ENCODE measurements at places on chromosomes 13 and 19.

- DNase-seq, result no peak
Observed at GRCh38 chr13:80363890-80364503, 23.1 kb upstream of the SPRY2 start.

GRCh38 chr13:31824705-31825517 is 85.6 kb downstream of the RXFP2 start:
- no peak for DNase-seq

DNA sequence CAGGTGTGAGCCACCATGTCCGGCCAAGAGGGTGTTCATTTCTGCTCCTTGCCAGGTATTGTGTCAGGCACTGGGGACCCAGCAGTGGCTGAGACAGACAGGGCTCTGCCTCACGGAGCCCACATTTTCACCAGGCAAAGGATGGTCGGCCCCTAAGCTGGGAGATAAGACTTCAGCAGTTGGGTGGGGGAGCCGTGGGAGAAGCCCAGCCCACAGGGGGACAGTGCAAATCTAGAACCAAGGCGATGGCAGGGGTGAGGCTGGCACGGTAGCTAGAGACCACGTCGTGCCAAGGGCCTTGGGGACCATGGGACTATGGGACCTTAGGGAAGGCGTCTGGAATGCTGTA is 8.3 kb downstream of the LSR start:
- no peak for DNase-seq

- DNase-seq, result no peak
Observed at GRCh38 chr13:101346161-101346560, 70.1 kb downstream of the NALCN start.

DNA sequence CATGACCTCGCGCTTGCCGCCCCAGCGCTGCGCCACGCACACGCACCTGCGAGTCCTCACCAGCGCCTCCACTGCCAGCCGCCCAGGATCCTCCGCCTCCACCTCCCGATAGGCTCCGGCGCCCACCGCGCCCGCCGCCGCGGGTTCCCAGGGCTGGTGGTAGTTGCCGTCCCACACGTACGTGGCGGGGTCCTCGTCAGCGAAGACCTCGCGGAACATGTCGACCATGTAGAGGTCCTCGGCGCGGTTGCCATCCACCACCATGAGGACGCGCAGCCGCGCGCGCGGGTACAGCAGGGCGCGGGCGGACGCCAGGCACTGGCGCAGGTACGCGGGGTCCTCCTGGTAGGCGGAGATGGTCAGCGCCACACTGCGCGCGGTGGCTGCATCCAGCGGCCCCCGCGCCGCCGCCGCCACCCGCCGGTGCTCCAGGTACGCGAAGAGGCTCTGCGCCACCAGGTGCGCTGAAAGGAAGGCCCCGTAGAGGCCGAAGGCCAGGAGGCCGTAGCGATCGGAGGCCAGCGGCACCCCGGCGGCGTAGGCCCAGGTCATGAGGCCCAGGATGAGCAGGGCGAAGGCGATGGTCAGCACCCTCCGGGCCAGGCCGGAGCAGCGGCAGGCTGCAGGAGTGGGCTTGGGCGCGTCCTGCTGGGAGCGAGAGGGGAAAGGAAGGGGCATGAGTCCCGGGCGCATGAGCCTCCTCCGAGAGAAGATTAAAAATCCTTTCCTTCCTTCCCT is 4.4 kb downstream of the HAS1 start:
- no peak for DNase-seq

DNA sequence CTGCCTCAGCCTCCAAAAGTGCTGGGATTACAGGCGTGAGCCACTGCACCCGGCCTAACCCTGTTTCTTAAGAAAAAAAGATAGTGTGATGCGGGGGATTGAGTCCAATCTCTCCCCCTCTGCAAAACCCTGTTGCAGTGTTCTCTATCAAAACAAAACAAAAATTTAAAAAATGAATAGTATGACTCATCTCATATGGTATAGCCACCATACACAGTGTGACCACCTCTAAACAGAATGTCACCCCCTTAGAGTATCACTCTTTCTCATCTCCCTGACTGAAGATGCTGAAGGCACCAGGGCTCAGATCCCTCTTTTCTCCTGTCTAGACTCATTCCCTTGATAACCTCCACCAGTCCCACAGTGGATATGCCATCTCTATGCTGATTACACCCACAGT is 6.8 kb upstream of the ERF start:
- DNase-seq, result no peak

GRCh38 chr19:912181-913079 is 589 bp downstream of the R3HDM4 start:
- DNase-seq, result no peak

DNA sequence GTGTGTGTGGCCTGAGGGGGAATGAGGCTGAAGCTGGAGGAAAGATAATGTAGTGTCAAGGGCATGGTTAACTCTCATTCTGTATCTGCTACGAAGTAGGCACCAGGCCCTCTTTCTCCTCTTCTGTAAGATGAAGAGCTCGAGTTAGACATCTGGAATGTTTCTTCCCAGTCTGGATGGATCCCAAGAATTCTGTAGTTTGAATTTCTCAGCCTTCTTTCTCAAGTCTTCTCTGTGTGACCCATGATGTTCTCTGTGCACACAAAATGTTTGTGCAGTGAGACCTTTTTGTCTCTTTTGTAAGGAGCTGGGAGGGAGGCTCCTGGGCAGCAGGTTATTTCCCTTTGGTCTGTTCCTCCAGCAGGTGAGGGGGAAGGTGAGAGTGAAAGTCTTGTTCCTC is 13.7 kb downstream of the FGF9 start:
- no peak for DNase-seq

GRCh38 chr13:77384999-77385398 is 58.1 kb upstream of the MYCBP2 start:
- DNase-seq, result no peak

- DNase-seq, result no peak
Observed at GRCh38 chr19:13681509-13681908, 82.8 kb upstream of the MRI1 start.

DNA sequence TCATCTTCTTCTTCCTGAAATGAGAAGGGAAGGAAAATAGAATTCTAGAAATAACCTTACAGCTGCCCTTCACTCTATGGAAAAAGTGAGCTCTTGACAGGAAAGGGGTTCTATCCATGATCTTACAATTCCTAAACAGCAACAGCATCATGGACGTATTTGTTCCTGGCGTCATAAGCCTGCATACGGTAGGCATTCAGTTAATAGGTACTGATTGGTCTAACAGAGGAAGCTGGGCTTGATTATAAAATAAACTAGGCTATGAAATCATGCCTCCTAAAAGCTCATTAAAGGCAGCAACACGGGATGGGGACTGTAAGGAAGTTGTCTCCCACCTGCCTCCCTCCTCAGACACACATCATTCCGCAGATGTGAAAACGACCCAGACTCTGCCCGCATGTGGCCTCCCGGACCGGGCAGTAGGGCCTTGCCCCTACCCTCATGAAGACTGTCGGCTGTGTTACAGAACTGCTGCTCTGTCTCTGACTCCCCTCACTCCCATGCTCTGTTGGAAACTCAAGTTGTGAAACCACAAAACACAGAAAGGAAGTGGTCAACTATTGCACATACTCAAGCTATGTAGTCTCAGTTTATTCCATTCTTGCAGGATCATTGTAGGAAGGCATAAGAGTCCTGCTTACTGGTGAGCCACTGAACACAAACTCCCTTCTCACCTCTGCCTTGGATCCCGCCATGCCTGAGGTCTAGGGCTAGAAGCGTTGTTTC is 129.8 kb downstream of the DLEU7 start:
- DNase-seq, result no peak

DNA sequence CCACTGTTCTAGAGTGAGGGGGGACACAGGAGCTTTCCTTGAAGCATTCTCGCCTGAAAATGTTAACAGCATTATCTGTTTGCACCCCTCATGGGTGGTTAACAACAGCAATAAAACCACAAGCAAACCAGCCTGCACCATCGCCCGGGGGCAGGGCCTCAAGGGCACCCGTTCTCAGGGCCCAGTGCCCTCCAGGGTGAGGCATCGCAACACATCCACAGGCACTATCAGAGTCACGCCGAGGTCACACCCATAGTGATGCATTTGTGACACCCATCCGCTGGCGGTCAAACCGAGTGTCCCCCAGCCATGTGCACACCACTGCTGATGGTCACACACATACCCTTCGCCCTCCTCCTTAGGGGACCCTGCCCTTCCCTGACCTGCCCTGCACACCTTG is 4.6 kb downstream of the FUT5 start:
- DNase-seq, result no peak

GRCh38 chr13:73372666-73373627 is 314.1 kb downstream of the KLF5 start:
- no peak for DNase-seq

DNA sequence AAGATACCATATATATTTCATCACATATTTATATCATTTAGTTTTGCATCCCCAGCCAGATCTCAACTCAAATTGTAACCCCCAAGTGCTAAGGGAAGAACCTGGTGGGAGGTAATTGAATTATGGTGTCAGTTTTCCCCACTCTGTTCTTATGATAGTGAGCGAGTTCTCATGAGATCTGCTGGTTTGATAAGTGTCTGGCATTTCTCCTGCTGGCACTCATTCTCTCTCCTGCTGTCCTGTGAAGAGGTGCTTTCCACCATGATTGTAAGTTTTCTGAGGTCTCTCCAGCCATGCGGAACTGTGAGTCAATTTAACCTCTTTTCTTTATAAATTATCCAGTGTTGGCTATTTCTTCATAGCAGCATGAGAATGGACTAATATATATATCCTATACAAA is 462.5 kb upstream of the SLITRK5 start:
- no peak for DNase-seq

GRCh38 chr19:1082928-1083816 is 12.0 kb downstream of the POLR2E start:
- no peak for DNase-seq

DNA sequence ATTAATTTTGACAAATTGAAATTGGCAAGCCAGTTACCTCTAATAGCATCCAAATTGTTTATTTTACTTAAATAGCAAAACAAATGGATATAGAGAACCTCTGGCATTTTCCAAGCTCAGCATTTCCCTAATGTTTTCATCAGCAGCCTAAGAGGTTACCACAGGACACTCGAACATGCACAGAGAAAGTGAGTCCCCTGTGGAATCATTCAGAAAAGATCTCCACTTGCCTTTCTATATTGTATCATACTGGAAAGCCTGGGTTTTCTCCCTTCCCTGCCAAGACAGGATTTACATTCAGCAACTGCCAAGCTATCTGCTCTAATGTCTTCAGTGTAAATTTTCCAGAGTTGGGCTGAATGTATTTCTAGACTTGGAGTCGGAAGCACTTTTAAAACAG is 188.9 kb downstream of the KCTD12 start:
- DNase-seq, result no peak

DNA sequence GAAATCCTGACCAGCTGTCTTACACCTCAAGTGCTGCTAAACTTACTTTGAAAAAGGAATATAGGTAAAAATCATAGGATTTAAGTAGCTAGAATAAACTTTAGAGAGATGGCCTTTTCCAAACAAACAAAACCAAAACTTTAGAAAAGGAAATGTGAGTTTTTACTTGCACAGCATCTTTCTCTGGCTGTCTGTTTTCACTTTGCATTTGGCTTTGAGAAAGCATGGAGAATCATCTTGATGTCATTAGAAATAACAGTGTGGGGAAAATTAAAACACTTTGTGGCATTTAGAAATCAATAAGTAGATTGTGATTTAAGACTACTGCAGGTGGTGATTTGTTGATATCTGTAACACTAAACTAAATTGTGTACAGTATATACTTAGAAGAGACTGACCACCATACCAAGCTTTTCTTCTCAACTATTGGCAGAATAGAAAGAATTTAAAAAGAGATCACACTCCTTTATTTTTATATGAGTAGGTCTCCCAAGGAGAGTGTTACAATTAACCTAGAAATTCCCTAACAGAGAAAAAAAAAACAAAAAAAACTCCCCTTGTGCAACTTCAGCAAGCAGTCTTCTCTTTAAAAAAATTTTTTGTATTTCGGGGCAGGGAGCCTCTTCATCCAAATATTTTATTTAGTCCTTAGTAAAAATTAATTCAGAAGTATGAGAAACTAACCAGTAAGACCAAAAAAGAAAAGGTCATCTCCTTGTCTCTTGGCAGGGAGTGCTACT is 6.1 kb downstream of the WDFY2 start:
- no peak for DNase-seq

GRCh38 chr19:48398375-48399235 is 5.1 kb downstream of the GRIN2D start:
- peak; percentile 86 for DNase-seq

GRCh38 chr13:113793718-113794085 is 34.7 kb downstream of the TMEM255B start:
- DNase-seq, result no peak

- no peak for DNase-seq
Observed at GRCh38 chr13:24651718-24652345, 28.4 kb upstream of the ATP12A start.

DNA sequence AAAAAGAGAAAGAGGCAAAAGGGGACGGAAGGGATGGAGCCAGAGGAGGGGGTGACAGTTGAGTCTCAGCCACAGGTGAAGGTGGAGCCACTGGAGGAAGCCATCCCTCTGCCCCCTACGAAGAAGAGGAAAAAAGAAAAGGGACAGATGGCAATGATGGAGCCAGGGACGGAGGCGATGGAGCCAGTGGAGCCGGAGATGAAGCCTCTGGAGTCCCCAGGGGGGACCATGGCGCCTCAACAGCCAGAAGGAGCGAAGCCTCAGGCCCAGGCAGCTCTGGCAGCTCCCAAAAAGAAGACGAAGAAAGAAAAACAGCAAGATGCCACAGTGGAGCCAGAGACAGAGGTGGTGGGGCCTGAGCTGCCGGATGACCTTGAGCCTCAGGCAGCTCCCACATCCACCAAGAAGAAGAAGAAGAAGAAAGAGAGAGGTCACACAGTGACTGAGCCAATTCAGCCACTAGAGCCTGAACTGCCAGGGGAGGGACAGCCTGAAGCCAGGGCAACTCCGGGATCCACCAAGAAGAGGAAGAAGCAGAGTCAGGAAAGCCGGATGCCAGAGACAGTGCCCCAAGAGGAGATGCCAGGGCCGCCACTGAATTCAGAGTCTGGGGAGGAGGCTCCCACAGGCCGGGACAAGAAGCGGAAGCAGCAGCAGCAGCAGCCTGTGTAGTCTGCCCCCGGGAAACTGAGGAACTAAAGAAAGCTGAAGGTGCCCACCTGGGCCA is 2.5 kb downstream of the POLR1G start:
- DNase-seq, result no peak
